ENCODE measurements at places on chromosomes 2 and 18. TPM values are rescaled to one million over a fixed set of nuclear protein-coding genes. Genes with fewer than 3 reads are reported as not detected.
A peak's percentile ranks its signal among the peaks of the same experiment; 100 is the strongest.

The SCN7A gene
- 0.05 TPM for polyA plus RNA-seq

DNA sequence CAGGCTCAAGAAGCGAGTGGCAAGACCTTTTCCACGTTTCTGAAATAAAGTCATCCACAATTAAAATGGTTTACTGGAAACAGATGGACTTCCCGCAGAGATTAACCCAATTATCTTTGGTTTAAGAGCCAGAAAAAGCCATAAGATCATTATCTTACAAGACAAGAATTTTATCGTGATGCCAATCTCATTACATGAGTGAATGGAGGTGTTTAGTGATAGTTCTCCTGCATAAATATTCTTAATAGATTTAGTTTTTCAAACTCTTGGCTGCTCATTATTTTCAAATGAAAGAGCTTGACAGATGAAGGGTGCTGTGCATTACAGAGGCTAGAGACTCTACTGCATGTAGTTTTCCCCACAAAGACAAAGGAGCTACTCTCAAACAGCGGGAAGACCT, 1028.4 kb upstream of the PIK3C3 start:
- no peaks in the 10 kb centered on the region for H3K27me3 ChIP-seq
- peak overlapping the region; percentile 26 for H3K27ac ChIP-seq
- H3K4me3 ChIP-seq, result no peak overlapping the region
- H3K36me3 ChIP-seq, result no peaks in the 10 kb centered on the region
- H3K4me1 ChIP-seq, result peaks cover 11% of the 10 kb centered on the region

- H3K4me3 ChIP-seq, result no peak overlapping the region
- no peaks in the 10 kb centered on the region for H3K27me3 ChIP-seq
- H3K36me3 ChIP-seq, result no peaks in the 10 kb centered on the region
- H3K4me1 ChIP-seq, result no peaks in the 10 kb centered on the region
These were observed 920.1 kb upstream of the TMEFF2 start for GRCh38 chr2:193114827-193115226.

- H3K36me3 ChIP-seq, result peaks cover 9% of the 10 kb centered on the region
- no peaks in the 10 kb centered on the region for H3K27me3 ChIP-seq
- peak overlapping the region; percentile 82 for H3K27ac ChIP-seq
- DNase-seq, result no peak
- peak overlapping the region; percentile 81 for H3K4me3 ChIP-seq
These were observed 431 bp upstream of the EIF5B start for GRCh38 chr2:99336804-99337112.

The CNOT9 gene
- polyA plus RNA-seq, result 40.8 TPM

GRCh38 chr2:61762292-61762691, 91.6 kb downstream of the FAM161A start:
- H3K36me3 ChIP-seq, result no peaks in the 10 kb centered on the region
- H3K4me1 ChIP-seq, result peaks cover 5% of the 10 kb centered on the region
- no peak overlapping the region for H3K4me3 ChIP-seq
- no peaks in the 10 kb centered on the region for H3K27me3 ChIP-seq

DNA sequence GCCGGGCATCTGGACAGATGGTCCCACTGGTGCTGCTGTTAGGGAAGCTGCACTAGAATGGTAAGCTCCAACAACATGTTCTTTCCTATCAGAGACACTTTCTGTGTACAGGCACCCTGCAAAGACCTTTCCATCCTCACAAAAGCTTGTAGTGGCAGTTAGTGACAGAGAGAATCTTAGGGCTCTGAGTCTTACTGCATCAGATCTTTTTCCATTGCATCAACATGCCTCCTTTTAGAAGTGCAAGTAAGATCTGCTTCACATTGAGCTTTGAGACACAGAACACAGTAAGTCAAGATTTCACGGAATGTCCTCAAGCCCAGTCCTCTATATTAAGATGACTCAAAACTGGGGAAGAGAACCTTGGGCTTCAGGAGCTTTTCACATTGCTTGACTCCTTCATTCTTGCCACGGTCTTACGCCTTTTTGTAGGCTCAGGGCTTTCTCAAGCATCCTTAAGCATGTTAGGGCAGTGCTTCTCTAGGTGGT, 52.6 kb downstream of the ARL4C start:
- no peaks in the 10 kb centered on the region for H3K4me1 ChIP-seq
- H3K27me3 ChIP-seq, result no peaks in the 10 kb centered on the region
- no peaks in the 10 kb centered on the region for H3K36me3 ChIP-seq
- no peak overlapping the region for H3K27ac ChIP-seq
- H3K4me3 ChIP-seq, result no peak overlapping the region
- no peak for DNase-seq

DNA sequence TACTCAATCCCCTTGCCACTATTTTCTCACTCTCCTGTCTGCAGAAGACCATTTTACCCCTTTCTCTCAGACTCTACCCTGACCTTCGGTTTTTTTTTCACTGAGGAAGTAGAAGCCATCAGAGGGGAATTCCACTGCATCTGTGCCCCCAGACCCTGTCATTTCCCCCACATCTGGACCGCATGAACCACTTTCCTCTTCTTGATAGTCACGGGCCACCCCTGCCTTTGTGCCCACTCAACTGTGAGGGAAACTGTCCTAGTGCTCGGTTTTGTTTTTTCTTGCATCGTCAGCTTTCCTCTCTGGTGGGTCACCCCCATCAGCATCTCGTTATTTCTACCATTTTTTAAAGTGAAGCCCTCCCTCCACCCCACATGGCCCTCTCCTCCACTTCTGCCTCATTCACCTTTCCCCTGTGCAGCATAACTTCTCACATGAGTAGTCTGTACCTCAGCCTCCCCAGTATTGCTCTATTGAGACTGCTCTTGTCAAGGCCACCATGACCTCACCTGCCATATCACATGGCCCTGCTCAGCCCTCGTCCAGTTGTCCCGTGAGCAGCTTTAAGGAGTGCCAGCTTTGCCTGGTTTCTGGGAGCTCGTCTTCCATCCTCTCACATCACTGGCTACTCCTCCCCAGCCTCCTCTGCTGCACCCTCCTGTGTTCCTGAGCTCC, 32.4 kb downstream of the TMEM87B start:
- H3K27ac ChIP-seq, result no peak overlapping the region
- no peaks in the 10 kb centered on the region for H3K27me3 ChIP-seq
- no peak overlapping the region for H3K4me3 ChIP-seq
- DNase-seq, result no peak
- H3K36me3 ChIP-seq, result peaks cover 80% of the 10 kb centered on the region
- no peaks in the 10 kb centered on the region for H3K4me1 ChIP-seq

DNA sequence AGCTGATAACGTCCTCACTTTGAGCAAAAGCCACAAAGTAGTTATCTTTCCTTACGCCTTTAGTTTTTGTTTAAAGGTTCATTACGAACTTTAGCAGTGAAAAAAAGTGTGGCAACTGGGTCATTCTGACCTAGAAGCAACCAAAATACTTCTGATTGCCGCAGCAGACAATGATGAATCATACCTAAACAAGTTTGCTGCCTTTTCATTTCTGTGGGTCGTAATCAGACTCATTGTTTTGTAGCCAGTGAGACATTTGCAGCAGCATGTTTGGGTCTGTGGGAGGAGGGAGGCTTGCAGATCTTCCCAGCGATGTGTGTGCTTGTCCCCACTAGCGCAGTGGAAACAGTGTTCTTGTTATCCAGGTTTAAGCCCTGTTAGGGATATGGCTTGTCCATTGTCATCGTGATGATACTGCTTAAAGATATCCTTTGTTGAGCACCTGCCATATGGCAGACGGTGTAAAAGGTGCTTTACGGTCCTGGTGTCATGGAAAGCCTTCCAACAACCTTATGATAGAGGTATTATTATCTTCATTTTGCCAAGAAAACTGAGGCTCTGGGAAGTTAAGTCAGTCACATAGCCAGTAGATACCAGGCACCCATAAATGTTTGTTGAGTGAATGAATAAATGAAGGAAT, 1.3 kb upstream of the GREB1 start:
- no peaks in the 10 kb centered on the region for H3K4me1 ChIP-seq
- no peak overlapping the region for H3K27ac ChIP-seq
- H3K4me3 ChIP-seq, result no peak overlapping the region
- H3K36me3 ChIP-seq, result no peaks in the 10 kb centered on the region
- no peak for DNase-seq

- no peak overlapping the region for H3K4me3 ChIP-seq
- no peak overlapping the region for H3K27ac ChIP-seq
- H3K4me1 ChIP-seq, result no peaks in the 10 kb centered on the region
- no peaks in the 10 kb centered on the region for H3K27me3 ChIP-seq
- no peaks in the 10 kb centered on the region for H3K36me3 ChIP-seq
These were observed 306.2 kb upstream of the KCNJ3 start for GRCh38 chr2:154392256-154392655.

The KATNAL2 gene
- polyA plus RNA-seq, result 8.2 TPM

The RGPD5 gene
- polyA plus RNA-seq, result 9.4 TPM

DNA sequence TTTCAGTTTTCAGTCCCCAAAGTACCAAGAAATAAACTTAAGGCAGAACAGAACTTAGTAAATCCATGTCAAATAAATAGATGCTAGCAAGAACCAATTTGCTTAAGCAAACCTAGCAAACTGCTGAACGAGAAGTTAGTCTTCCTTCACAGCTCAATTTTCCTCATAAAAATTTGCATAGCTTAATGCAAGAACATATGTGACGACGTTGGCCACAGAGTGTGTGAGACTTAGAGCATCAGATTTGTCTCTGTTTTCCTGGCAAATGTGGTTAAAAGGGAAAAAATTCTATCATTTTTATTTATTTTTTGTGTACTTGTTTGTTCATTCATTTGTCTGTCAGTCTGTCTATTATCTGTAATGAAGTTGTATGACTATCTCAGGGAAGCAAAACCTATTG, 485.7 kb downstream of the THSD7B start:
- no peaks in the 10 kb centered on the region for H3K36me3 ChIP-seq
- H3K4me3 ChIP-seq, result no peak overlapping the region
- no peak for DNase-seq
- no peak overlapping the region for H3K27ac ChIP-seq
- H3K4me1 ChIP-seq, result no peaks in the 10 kb centered on the region

- no peak for DNase-seq
- H3K4me1 ChIP-seq, result no peaks in the 10 kb centered on the region
- no peak overlapping the region for H3K27ac ChIP-seq
These were observed 501.8 kb upstream of the RAB12 start for GRCh38 chr18:8107426-8107825.

The SPP2 gene
- 0.30 TPM for polyA plus RNA-seq

The CRYBA2 gene
- polyA plus RNA-seq, result not detected

DNA sequence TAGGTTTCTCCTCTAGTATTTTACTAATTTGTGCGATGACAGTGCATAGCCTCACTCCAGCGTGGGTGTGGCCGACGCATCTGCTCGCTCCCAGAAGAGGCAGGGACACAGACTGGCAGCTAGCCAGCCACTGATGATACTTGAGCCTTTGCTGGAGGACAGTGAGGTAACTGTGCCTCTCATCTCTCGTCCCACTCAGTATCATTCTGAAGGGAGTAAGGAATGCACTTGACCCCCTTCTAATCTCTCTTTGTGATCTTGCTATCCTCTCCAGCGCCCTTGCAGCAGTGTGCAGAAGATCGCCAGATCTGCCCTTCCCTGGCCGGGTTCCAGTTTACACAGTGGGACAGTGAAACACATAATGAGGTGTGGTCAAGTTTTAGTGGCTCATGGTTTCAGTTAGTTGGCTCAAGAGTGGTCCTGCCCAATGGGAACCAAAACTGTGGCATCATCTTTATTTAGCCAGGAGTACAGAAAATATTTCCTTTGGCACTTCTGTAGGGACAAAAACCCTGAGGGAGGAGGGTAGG, 17.5 kb downstream of the NCAPH start:
- H3K27ac ChIP-seq, result peak overlapping the region; percentile 78
- H3K36me3 ChIP-seq, result peaks cover 20% of the 10 kb centered on the region
- peak; percentile 30 for DNase-seq
- H3K27me3 ChIP-seq, result no peaks in the 10 kb centered on the region

The STAT4 gene
- 0.12 TPM for polyA plus RNA-seq

The CFAP53 gene
- polyA plus RNA-seq, result 1.6 TPM

DNA sequence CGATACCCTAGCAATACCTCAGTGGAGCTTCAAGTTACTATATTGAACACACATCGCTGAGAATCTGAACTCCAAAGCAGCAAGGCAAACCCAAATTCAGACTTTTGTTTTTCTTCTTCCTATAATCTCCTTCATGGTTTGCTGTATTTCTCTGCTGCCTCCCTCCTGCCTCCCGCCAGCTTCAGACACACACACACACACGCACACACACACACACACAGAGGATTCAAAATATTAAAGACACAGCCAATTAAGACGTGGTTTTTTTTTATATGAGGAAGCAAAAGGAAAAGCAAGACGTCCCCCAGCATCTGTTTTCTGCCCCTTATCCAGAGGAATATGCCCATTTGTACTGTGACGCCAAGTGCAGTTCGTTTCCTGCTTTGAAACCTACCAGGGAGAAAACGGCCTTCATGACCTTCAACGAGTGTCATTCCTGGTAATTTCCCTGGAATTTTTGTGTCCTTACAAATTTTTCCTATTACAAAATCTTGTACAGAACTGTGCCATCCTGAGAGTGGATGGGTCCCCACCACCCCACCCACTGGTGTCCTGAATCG, 547.9 kb upstream of the ID2 start:
- H3K36me3 ChIP-seq, result no peaks in the 10 kb centered on the region
- no peak overlapping the region for H3K27ac ChIP-seq
- H3K4me1 ChIP-seq, result no peaks in the 10 kb centered on the region
- DNase-seq, result no peak

GRCh38 chr2:56687169-56687568, 503.4 kb downstream of the CCDC85A start:
- H3K4me3 ChIP-seq, result no peak overlapping the region
- H3K27me3 ChIP-seq, result no peaks in the 10 kb centered on the region
- H3K27ac ChIP-seq, result peak overlapping the region; percentile 68
- peaks cover 27% of the 10 kb centered on the region for H3K4me1 ChIP-seq
- peaks cover 32% of the 10 kb centered on the region for H3K36me3 ChIP-seq

DNA sequence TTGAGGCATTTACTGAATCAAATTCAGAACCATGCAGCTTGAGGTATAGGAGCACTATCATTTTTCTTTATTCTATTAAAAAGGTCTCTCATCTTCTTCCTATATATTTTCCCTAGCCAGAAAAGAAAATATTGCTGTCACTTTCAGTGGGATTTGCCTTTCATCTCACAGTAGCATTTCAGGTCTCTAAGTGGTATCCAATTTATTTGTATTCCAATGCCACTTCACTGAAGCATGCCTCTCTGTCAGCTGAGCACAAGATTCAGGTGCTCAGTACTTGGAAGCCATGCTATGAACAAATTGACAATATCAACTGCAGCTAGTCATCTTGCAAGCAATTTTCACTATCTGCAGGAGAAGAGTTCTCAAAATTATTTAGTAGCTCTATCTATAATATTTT, 457.2 kb upstream of the SLC39A10 start:
- H3K4me1 ChIP-seq, result no peaks in the 10 kb centered on the region
- no peak overlapping the region for H3K4me3 ChIP-seq
- H3K27me3 ChIP-seq, result no peaks in the 10 kb centered on the region
- H3K36me3 ChIP-seq, result no peaks in the 10 kb centered on the region
- no peak overlapping the region for H3K27ac ChIP-seq

The MAPK4 gene
- 0.02 TPM for polyA plus RNA-seq

The ZNF236 gene
- 6.0 TPM for polyA plus RNA-seq

DNA sequence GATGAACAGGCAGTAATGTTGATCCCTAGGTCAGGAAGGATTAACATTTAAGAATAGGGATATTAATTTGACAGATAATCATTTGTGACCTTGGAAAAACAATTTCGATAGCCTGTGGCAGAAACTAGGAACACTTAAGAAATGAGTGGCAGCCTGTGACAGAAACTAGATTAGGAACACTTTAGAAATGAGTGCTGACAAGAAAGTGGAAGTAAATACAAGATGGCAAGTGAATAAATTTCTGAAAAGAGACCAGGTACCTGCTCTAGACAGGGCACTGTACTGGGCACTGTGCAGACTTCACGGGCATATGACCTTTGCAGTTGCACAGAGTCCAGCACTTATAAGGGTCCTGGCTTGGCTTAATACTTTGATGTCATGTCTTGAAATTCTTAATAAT, 5.5 kb upstream of the HNRNPA3 start:
- H3K27ac ChIP-seq, result no peak overlapping the region
- no peak for DNase-seq
- H3K4me3 ChIP-seq, result no peak overlapping the region

The TEX44 gene
- not detected for polyA plus RNA-seq
